ENCODE measurements at places on chromosomes 6 and 20. TPM values are rescaled to one million over a fixed set of nuclear protein-coding genes. Genes with fewer than 3 reads are reported as not detected.

Gene TAF4
- 7.3 TPM for total RNA-seq

Gene HLA-DRB5
- not detected for total RNA-seq

Gene TGM3
- not detected for total RNA-seq

Gene FAM209B
- not detected for total RNA-seq

Gene CARMIL1
- total RNA-seq, result 4.5 TPM
